Inflammatory macrophage treated with lipopolysaccharide for 1 hour (primary cell): ENCODE measurements at places on chromosomes 4 and X.

GRCh38 chr4:107901213-107901934 is 30.0 kb upstream of the CYP2U1 start:
- DNase-seq: no peak

DNA sequence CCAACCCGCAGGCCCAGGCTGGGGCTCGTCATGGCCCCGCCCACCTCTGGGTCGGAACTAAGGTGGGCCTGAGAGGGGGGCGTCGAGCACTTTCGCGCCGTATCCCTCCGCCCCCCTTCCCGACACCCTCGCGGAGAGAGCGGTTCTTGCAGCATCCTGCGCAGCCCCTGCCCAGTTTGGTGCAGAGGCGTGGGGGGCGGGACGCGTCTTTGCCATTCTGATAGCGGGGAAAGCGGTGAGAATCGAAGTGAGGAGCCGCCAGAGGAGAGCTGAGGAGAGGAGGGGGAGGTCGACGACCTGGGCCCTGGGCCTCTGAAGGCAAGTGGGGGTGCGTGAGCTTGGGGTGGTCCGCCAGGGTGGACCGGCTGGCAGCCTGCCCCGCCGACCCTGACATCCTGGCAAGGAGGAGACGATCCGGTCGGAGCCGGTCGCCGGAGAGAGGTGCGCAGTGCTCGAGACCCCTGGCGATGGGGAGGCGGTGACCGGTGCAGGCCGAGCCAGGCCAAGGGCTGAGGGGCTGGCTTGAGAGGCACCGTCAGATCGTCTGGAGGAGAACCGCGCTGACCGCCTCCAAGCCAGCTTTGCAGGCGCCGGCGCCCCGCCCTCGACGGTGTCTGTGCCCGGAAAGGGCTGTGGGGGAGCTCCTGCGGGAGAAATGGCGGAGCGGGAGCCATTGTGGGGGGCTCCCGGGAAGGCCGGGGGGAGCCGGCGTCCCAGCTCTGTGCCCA is 25.5 kb downstream of the GPRASP3 start:
- no peak for DNase-seq

- DNase-seq: no peak
Measured at GRCh38 chrX:31397119-31397518, 325.3 kb upstream of the FTHL17 start.

- DNase-seq: no peak
Measured at GRCh38 chr4:48242511-48243195, 27.0 kb downstream of the TEC start.

- DNase-seq: no peak
Measured at GRCh38 chr4:176205299-176205698, 9.9 kb upstream of the SPATA4 start.
